ENCODE measurements at places on chromosomes 11 and 22. TPM values are rescaled to one million over a fixed set of nuclear protein-coding genes. Genes with fewer than 3 reads are reported as not detected.

DNA sequence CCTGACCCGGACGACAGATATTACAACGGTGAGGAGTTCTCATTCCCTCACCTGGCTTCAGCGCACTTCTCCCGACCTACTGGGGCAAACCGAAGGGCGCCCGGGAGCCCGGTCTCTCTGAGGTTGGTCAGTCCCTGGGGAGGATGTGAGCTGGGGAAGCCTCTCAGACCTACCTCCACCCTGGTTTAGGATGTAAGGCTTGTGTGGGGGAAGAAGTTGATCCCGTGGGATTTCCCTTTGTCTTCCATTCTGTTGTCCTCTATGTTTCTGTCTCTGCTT is 12.3 kb downstream of the ROBO3 start:
- DNase-seq, result no peak

- peak; percentile 78 for DNase-seq
These were observed 19.2 kb downstream of the CELF1 start for GRCh38 chr11:47533690-47534151.

DNA sequence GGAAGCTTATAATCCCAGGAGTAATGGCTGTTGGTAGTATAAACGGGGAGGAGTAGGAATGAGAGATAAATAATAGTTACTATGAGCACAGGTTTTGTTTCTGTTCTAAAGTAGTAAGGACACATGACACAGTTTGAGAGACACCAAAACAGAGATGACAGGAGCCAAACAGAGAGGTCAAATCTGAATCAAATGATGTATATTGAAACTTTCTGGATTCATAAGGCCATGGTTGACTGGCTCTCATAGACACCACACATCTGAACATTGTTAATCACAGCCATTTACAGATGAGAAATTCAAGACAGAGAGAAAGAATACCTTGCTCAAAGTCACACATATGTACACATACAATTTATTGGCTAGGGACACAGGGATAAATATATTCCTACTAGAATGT is 63.4 kb upstream of the UCP3 start:
- no peak for DNase-seq

- peak; percentile 94 for DNase-seq
These were observed 28.4 kb downstream of the YAP1 start for GRCh38 chr11:102138670-102139069.

DNA sequence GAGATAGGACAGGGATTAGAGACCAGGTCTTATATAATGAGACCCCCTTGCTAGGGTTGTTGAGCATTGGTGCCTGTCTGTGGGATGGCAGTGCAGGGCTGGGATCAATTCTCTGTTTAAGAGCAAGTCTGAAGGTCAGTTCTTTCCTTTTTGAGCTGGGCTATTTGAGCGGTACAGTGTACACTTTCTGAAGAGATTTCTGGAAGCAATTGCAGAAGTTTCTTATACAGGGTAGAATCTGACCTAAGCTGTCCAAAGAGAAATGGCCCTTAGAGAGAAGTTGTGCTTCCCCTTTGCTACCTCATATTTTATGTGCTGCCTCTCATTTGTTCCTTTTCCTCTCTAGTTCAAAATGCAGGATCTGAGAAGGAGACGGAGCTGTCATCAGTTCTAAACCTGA is 35.8 kb downstream of the CSTPP1 start:
- no peak for DNase-seq

GRCh38 chr11:100247704-100248103 is 439.4 kb upstream of the ARHGAP42 start:
- no peak for DNase-seq

GRCh38 chr22:31613286-31613903 is 48.6 kb downstream of the PISD start:
- no peak for DNase-seq

GRCh38 chr22:39206491-39206890 is 38.3 kb downstream of the PDGFB start:
- DNase-seq, result no peak

- DNase-seq, result no peak
These were observed 128.3 kb downstream of the DDX10 start for GRCh38 chr11:108793138-108793537.

DNA sequence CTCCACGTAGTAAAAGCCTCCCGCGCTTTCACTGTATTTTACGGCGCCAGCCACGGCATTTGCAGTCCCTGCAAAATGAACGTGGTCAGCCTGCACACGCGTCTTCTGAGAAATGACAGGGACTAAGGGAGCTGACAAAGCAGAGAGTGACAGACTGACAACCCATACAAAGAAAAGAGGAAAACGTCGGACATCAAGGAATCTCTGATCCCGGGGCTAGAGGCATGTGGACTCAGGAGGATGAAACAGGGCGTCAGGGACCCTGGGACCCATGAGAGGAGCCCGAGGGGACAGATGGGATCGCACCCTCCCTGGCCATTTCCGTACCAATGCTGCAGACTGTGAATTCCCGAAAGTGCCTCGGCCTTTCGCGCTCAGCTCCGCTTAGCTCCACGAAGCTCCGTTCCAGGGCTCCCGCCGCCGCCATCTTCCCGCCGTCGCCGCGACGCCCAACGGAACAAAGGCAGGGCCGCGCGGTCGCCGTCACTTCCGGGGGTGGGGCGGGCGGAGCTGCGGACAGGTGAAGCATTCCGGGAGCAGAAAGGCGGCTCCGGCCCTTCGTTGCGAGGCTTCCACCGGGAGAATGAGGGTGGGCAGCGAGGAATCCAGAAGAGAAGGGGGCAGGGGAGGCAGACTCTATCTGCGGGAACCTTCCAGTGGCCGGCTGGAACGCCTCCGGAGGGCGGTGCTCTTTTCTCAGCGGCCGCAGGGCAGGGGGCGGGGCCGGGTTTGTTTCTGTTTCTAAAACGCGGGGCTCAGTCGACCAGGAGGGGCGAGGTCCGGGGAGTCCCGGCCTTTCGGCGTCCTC is at the start of gene NUP160:
TSS of gene NUP160 (minus strand) at position 459 of the 808 bp plus-strand sequence. CDS start at position 427, 32 bp downstream.
- DNase-seq, result peak; percentile 59

Gene OR5M10
- not detected for total RNA-seq

Gene HTR3B
- total RNA-seq, result not detected

Gene PDE3B
- 0.32 TPM for total RNA-seq

Data from fibroblast of villous mesenchyme (primary cell).